CD14-positive monocyte (primary cell): ENCODE measurements at places on chromosomes 1 and 21.

DNA sequence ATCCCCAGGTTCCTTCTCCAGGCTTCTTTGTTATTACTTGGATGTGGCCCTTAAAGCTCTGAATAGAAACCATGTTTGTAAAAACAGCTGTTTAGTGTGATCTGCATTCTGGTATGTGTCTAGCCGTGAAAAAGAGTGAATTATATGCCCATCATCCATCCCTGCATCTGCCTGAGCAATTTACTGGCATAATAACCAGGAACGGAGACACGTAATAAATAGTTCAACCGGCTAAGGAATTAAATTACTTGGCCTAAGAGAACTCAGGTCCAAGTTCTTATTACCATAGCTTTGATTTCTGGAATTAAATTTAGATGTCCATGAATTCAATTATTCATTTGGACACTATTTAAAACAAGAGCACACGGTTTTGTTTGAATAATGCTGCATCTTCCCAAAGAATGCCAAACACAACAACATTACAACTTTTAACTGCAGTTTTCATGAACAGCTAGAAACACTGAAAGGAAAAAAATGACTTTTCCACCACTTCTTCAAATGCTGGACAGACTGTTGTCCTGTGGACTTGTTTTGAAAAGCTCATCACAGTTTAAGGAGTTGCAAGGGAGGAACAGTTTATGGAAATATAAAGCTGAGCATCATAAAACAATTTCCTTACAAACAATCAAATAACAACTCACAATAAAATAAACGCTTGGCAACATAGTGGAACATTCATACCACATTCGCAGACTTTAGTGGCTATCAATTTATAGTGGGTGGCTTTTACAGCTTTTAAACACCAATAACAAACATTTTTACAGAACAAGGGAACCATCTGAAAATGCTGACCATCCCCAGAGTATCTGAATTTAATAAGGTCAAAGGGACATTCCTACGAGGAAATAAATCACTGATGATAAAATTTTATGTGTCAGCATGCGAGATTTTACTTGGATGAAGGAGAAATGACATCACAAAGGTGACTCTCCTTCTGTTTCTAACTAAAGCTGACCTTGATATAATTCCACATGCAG lies 144.7 kb downstream of the APP start:
- no peak overlapping the region for H3K4me3 ChIP-seq
- peaks cover 12% of the 10 kb centered on the region for H3K36me3 ChIP-seq
- DNase-seq: no peak
- H3K4me1 ChIP-seq: no peaks in the 10 kb centered on the region

GRCh38 chr21:21018821-21019220 lies 20.6 kb downstream of the NCAM2 start:
- no peaks in the 10 kb centered on the region for H3K36me3 ChIP-seq
- no peak overlapping the region for H3K4me3 ChIP-seq
- no peak overlapping the region for H3K27ac ChIP-seq
- no peaks in the 10 kb centered on the region for H3K4me1 ChIP-seq
- no peak for DNase-seq
- H3K27me3 ChIP-seq: no peaks in the 10 kb centered on the region

DNA sequence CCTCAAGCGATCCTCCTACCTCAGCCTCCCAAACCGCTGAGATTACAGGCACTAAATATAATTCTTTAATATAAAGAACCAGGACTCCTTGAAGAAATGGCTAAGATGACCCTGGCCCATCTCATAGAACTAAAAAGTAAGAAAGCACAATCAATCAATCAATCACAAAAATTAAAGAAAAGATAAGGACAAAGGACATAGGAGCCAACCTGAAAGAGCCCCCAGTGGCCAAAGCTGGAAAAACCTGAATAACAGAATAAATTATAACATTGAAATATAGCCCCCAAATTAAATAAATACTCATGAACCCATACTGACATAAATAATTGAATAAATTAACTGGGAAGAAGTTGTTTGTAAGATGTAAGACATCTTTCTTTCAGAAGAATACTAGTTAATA lies 8.9 kb downstream of the NUP210L start:
- DNase-seq: no peak
- H3K27me3 ChIP-seq: no peaks in the 10 kb centered on the region
- H3K4me1 ChIP-seq: peaks cover 12% of the 10 kb centered on the region
- no peak overlapping the region for H3K4me3 ChIP-seq
- no peak overlapping the region for H3K27ac ChIP-seq

- no peak overlapping the region for H3K27ac ChIP-seq
- DNase-seq: peak; percentile 42
These were observed 342.7 kb upstream of the NR5A2 start for GRCh38 chr1:199684686-199685273.

- DNase-seq: no peak
- H3K27ac ChIP-seq: no peak overlapping the region
- no peaks in the 10 kb centered on the region for H3K36me3 ChIP-seq
- H3K4me1 ChIP-seq: no peaks in the 10 kb centered on the region
- no peaks in the 10 kb centered on the region for H3K27me3 ChIP-seq
These were observed 13.6 kb downstream of the GJA4 start for GRCh38 chr1:34806396-34806795.

DNA sequence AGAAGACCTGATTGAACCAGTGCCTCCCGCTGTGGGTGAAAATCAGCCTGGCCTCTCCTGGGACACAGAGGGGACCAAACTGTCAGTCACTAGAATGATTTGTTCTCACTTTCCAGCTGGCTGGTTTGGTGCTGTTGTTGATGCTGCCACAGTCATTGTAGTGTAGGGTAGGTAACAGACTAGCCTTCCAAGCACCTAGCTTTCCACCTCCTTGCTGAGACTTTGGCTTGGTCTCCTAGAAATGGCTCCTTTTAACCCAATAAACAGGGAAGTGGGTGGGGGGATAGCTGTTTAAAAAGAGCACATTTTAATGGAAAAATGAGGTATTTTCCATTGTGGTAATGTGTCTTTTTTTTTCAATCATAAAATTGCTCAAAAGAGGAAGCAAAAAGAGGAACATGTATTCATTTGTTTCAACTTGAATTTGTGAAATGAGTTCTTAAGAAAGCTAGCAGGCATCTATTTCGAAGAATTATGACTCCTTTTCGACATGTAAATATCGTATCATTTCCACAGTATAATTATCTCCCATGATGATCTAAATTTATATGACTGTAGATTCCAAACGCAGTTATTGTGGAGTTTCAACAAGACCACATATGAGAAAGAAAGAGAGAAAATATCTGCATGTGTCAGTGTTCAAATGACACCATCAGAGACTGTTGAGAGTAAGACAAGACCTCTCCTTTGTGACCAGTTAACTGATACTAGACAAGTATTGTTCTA lies 190.1 kb downstream of the HLX start:
- H3K36me3 ChIP-seq: no peaks in the 10 kb centered on the region
- H3K4me3 ChIP-seq: no peak overlapping the region
- peak overlapping the region; percentile 71 for H3K27ac ChIP-seq
- peak; percentile 75 for DNase-seq

DNA sequence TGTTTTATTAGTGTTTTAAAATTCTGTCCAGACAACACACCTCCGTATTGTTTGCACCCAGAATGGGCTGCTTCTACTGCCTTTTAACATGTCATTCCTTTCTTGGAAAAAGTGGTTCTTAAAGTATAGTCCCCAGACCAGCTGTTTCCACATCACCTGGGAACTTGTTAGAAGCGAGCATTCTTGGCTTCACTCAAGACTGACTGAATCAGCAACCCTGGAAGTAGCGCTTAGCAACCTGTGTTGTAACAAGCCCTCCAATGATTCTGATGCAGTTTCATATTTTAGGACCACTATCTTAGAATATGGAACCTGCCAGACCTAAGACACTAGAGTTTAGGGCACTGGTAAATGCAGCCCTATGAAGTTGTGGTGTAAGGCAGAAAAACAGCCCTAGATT lies 6.0 kb upstream of the PPIE start:
- no peaks in the 10 kb centered on the region for H3K4me1 ChIP-seq
- no peak overlapping the region for H3K4me3 ChIP-seq
- H3K27me3 ChIP-seq: peaks cover 9% of the 10 kb centered on the region
- no peak for DNase-seq
- H3K27ac ChIP-seq: no peak overlapping the region
- no peaks in the 10 kb centered on the region for H3K36me3 ChIP-seq

GRCh38 chr21:31772674-31773555 lies 41.0 kb upstream of the SCAF4 start:
- H3K36me3 ChIP-seq: no peaks in the 10 kb centered on the region
- H3K4me1 ChIP-seq: peaks cover 28% of the 10 kb centered on the region
- H3K27me3 ChIP-seq: no peaks in the 10 kb centered on the region
- peak; percentile 69 for DNase-seq
- H3K27ac ChIP-seq: peak overlapping the region; percentile 87

GRCh38 chr1:154474802-154475201 lies 27.2 kb upstream of the TDRD10 start:
- H3K36me3 ChIP-seq: no peaks in the 10 kb centered on the region
- no peak overlapping the region for H3K27ac ChIP-seq
- H3K4me1 ChIP-seq: peaks cover 29% of the 10 kb centered on the region
- no peak overlapping the region for H3K4me3 ChIP-seq
- DNase-seq: peak; percentile 54
- no peaks in the 10 kb centered on the region for H3K27me3 ChIP-seq
